NCI-H748 treated with DMSO at 0.1 percent for 48 hours (cell line): ENCODE measurements at places on chromosomes 2 and 18.

DNA sequence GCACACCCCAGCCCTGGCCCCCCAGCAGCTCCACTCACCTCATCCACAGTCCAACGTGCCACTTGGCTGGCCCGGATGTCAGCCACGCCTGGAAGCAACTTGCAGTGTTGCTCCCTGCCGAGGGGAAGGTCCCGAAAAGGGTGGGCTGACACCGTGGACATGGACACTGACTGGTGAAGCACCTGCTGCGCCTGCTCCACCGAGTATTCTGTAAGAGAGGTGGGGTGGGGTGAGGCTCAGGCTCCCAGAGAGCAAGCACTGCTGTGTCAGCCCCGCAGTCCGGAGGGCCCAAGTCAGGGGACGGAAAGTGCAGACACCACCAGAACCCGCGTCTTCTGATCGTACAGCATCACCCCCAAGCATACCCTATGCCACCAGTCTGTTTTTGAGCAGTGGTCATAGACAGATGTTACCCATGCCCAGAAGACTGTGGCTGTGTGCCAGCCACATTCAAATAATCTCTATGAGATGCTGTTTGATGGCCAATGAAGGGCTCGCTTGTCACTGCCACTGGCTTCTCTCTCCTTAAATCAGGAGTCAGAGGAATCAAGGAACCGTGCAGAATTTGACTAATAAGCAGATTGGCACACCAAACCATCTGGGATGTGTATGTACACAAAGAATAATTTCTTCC is 74.2 kb upstream of the TMEM200C start:
- DNase-seq = no peak

GRCh38 chr2:187655001-187655400 is 100.8 kb upstream of the TFPI start:
- DNase-seq = peak; percentile 13

DNA sequence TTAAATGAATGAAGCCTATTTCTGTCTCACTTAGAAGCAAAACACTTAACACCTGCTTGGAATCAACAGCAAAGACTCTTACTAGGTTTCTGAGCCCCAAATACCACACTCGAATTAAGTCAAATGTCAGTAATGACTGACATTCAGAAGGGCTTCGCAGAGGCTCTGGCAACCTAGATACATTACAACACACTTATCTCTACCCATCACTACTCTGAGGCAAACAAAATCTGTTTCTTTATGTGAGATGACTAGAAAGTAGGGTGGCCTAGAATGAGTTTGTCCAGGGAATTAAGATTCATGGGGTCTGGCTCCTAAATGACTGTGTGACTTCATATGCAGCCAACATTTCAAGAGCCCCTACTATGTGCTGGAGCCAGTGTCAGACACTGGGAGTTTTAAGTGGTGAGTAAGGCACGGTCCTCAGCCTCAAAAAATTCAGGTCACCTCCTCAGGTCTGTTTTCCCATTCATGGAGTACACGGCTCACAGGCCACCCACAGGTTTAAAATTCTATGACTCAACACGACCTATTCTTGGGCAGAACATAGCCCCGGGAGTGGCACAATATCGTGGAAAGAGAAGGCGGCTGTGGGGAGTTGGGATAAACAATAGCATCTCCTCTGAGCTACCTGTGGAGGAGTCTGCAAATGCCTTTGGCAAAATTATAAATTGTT is 150.3 kb upstream of the ZFP36L2 start:
- no peak for DNase-seq

DNA sequence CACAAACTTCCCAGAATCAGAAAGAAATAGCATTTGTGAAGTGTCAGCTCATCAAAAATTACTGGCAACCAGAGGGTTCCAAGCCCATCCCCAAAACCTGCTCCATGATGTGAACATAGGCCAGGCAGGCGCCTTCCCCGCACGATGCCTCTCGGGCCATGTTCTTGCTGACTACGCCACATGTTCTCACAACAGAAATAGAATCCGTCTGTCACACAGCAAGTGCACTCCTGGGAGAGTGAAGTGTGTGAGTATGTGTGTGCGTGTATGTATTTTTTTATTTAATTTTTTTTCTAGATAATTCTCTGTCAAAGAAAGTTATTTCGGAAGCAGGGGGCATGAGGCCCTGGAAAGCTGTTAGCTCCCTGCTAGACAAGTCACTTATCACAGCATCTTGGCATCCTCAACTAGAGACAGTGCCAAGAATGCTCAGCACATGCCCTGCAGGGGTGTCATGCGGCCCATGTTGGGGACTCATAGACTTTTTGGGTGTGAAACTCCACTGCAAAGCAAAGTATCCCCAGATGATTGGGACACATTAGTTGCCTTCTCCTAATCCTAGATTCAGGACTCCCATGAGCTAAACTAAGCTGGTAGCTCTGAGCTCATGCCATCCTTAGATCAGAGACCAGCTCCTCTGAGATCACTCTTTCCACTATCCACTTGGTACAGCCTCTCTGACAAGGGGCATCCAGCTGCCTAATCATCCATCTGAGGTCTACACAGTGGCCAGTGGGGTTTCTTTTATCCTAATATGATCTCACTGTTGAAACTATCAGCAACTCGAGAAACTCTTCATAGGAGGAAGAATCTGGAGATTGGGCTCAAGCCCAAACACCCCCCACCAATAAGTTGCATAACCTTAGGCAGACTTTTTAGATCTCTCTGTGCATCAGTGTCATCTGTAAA is 53.2 kb upstream of the CYRIA start:
- no peak for DNase-seq

- DNase-seq = no peak
Observed at GRCh38 chr2:121345887-121346286, 60.9 kb upstream of the TFCP2L1 start.

- DNase-seq = peak; percentile 53
Observed at GRCh38 chr2:140734992-140735391, 1395.8 kb downstream of the LRP1B start.

DNA sequence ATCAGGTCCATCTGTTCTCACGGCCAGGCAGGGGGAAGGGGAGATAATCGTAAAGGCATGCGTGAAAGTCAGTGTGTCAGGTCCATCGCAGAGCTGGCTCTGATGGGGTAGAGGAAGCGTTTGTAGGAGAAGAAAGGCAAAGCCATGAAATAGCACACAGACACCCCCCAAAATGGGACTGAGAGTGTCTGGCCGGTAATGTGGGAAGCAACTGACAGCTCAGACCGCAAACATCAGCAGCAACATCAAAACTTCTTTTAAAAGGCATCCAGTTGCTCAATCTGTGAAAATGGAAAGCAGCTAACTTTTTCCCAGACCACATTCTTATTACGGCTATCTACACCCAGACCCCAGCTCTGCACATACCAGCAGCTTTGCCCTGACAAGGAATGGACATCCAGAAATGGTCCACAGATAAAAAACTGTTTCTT is 232.6 kb downstream of the EN1 start:
- no peak for DNase-seq

GRCh38 chr2:109231996-109232705 is 103.1 kb downstream of the SH3RF3 start:
- DNase-seq = no peak

- no peak for DNase-seq
Observed at GRCh38 chr2:205169464-205169863, 512.8 kb upstream of the NRP2 start.

GRCh38 chr18:6979954-6980353 is 137.6 kb downstream of the LAMA1 start:
- no peak for DNase-seq

- DNase-seq = no peak
Observed at GRCh38 chr18:46770708-46771107, 13.9 kb upstream of the ST8SIA5 start.

GRCh38 chr2:58895857-58896256 is 654.7 kb upstream of the FANCL start:
- no peak for DNase-seq

- no peak for DNase-seq
Observed at GRCh38 chr2:237294460-237294859, 119.5 kb downstream of the COL6A3 start.

- DNase-seq = no peak
Observed at GRCh38 chr2:29808321-29808720, 113.1 kb downstream of the ALK start.

DNA sequence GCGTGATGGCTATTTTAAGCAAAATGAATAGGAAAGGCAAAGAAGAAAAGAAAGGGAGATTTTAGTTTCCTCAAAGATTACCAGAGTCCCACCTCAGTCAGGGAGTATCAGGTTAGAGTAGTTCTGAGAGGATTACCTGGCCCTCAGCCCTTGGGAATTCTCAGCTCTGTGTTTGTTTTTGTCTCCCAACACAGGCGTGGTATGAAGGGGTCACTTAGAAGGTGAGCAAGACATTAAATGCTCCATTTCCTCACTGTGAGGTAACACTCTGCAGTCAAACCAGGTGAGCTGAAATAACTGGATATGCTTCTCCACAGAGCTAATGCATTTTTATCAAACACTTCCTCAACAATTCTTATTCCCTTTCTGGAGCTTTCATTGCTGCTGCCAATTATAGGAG is 232.2 kb downstream of the IKZF2 start:
- DNase-seq = no peak

DNA sequence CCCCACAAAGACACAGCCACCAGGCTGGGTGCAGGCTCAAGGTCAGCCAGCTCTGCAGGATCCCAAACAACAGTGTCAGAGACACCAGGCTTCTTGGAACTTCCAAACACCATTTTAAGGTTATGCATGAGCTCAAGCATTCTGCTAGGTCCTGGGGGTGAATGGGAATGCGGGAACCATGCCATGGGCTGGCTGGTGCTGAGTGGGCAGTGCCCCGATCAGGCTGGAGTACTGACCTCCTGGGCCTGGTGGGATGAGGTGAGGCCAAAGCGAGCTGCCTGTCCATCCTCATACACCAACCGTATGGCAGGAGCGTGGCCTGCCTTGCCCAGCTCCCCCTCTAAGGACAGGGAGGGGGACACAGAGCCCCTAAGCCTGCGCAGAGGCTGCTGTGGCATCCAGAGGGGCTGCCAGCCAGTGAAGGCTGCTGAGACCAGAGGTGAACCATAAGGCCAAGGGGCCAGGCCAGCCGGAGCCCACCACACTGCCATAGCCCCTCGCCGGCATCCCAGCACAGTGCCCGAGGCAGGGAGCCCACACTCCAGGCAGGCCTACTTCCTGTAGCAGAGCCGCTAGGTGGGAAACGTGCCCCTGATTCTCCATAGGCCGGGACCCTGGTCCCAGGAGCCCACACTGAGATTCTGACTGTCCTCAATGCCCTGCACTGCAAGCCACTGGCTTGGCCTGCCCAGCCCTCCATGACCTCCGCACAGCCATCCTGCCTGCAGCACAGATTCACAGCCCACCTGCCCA is 135.0 kb downstream of the HDAC4 start:
- no peak for DNase-seq

GRCh38 chr18:23710068-23710527 is 20.8 kb downstream of the LAMA3 start:
- DNase-seq = no peak

GRCh38 chr2:232473467-232473890 is 14.2 kb downstream of the ECEL1 start:
- peak; percentile 9 for DNase-seq

DNA sequence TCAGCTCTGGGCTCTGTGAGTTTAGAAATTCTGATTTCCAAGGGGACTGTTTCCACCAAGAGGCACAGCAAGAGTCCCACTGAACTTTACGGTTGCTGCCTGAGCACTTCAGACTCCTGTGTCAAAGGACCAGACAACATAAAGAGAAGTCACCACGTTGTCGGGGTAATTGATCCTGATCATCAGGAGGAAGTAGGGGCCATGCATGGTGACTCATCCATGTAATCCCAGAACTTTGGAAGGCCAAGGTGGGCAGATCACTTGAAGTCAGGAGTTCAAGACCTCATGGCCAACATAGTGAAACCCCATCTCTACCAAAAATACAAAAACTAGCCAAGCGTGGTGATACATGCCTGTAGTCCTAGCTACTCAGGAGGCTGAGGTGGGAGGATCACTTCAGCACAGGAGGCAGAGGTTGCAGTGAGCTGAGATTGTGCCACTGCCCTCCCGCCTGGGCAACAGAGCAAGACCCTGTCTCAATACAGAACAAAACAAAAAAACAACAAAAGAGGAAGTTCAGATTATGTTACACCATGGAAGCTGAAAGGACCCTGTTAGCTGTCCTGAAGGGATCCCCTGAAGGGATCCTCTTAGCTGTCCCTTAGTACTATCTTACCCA is 9.4 kb upstream of the ASXL2 start:
- no peak for DNase-seq

DNA sequence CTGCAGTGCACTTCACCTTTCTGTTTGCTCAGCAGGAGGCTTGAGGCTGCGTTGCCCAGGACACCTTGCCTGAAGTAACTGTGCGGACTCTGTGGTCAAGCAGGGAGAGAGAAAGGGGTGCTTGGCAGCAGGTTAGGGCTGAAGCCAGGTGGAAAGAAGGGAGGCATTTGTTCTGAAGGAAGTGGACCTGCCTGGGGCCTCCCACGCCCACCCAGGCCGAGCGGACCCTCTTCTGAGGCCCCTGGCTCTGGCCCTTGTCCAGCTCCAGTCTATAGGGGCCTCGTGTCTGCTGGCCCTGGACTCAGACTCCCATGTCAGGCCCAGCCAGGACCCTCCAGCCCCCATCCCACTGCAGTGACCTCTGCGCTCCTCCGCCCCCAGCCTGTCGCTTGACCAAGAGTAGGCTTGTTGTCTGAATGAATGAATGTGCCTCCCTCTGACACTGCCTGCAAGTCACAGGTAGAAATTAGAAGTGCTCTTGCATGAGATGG is 2.5 kb downstream of the SNED1 start:
- no peak for DNase-seq

DNA sequence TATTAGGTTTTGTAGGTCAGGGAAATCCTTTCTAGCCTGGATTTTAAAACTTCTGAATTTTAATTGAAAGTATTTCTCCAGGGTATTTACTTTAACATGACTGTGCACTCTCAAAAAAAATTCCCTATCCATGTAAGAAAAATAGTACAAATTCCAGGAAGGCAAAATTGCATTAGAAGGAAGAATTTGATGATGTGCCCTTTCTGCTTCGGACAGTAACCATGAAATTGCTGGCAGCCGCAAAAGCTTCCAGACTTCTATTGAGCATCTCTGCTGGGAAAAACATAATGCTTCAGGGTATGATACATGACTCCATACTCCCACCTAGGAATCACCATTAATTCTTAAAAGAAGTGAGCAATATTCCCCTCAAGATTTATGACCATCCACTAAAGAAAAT is 17.2 kb upstream of the KLF7 start:
- DNase-seq = no peak

DNA sequence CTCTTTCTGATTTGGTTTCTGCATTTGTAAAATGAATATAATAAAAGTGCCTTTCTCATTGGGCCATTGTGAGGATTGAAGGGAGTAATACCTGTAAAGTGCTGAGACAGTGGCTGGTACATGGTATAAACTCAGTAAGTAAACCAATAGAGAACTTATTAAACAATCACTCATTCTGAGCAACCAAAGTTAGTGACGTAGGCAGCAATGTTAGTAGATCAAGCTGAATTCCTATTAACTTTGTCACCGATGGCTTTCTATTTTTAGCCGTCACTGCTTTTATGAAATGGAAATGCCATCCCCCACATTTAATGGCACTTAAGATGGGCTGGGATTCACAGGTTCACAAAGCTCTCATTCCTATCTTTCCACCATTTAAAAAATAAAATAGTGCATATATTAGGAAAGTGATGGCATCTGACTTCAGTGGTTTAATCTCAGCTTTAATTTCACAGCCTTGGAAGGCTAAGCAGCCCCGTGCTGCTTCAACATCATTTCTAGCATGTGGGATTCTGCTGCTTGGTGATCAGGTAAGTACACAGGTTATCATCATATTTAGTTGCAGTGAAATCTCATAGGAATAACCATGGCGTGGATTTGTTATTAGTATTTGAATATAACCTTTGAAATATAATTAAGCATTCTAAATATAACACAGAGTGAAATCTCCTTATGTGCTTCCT is 17.6 kb upstream of the PPP4R1 start:
- DNase-seq = no peak
